ENCODE measurements at places on chromosomes 7 and 10.

GRCh38 chr7:127791446-127792189, 139.6 kb downstream of the SND1 start:
- DNase-seq: no peak

- no peak for DNase-seq
Observed at GRCh38 chr10:50619882-50620281, 3.9 kb downstream of the SGMS1 start.

GRCh38 chr10:95742485-95742884, 13.5 kb upstream of the ENTPD1 start:
- no peak for DNase-seq

- no peak for DNase-seq
Observed at GRCh38 chr10:123454987-123455386, 211.2 kb upstream of the GPR26 start.

GRCh38 chr7:27520815-27521790, 141.6 kb downstream of the HIBADH start:
- no peak for DNase-seq

GRCh38 chr10:79316671-79317431, 30.4 kb upstream of the PPIF start:
- peak; percentile 35 for DNase-seq

DNA sequence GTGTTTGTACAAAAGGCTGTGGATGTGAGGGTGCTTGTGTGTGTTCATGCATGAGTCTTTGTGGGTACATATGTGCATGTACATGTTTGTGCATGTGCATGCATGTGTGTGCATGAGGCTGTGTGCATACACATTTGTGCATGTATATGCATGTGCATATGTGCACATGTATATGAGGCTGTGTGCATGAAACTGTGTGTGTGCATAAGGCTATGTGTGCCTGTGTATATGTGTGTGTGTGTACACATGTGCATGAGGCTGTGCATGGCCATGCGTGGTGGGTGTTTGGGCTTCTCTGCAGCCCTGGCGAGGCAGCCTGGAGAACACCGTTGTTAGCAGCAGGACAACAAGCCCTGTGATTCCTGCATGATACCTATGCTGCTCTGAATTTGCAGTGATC, 207.7 kb upstream of the ADCY1 start:
- no peak for DNase-seq

GRCh38 chr7:66747881-66748511, 7.5 kb downstream of the RABGEF1 start:
- DNase-seq: no peak

- DNase-seq: no peak
Observed at GRCh38 chr7:63080406-63080805, 918.2 kb upstream of the ZNF722 start.

DNA sequence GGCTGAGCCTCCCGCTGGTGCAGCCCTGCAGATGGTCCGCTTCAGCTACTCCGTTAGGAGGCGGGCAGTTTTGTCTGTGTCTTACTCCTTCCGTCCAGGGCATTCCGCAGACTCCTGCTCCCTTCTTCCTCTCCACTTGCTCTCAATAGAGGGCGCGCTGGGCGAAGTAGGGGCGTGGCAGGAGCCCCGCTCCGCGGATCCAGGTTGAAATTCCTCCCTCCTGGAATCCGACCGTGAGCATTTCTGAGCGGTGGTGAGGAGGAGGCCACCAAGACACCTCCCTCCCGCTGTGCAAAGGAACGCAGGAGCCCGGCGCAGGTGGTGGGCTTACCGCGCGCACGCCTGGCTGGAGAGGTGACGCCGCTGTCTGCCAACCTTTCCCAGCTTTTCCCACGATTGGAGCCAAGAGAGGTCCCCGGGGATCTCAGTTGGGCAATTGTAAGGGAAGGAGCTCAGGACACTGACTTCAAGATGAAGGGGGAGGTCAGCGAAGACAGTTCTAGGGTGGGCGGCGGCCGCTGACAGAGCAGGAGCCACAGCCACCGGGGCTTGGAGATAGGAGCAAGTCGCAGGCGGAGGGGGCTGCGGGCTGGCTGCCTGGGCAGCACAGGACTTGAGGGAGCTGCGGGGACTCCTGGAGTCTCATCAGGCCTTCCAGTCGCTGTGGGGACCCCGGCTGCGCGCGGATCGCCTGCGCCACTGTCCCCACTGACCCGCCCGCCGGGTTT, 1011.3 kb downstream of the XPNPEP1 start:
- no peak for DNase-seq
